ENCODE measurements at places on chromosomes 11 and 22.

DNA sequence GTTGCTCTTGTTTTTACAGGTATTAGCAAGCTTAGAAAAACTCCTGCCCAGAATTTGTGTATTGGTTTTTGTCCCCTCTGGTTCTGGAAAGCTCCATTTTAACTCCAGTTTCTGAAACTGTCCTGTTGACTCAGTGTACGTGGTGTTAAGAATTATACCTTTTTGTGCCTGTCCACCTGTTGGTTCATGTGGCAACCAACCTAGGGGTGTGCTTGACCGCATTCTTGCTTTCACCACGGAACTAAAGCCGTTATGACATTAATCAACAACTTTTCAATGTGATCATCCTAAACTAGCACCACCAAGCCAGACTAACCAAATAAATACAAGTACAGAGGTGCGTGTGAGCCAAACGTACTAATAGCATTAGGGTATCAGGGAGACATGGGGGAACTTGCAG lies 56.0 kb upstream of the PTH start:
- no peak for DNase-seq

GRCh38 chr11:111694851-111695250 lies 71.3 kb downstream of the PPP2R1B start:
- DNase-seq: no peak

- DNase-seq: no peak
Measured at GRCh38 chr11:64156235-64157011, 9.5 kb downstream of the MACROD1 start.

- DNase-seq: no peak
Measured at GRCh38 chr11:123060277-123061000, 1.5 kb downstream of the HSPA8 start.

Measured in NCI-H510A (cell line).